Thymus (tissue), 14 donors: ENCODE measurements at places on chromosomes 12 and 14. TPM values are rescaled to one million over a fixed set of nuclear protein-coding genes. Genes with fewer than 3 reads are reported as not detected.

Gene CALM1
- 302 TPM for polyA plus RNA-seq

Gene KRT72
- 12.0 TPM for polyA plus RNA-seq

GRCh38 chr14:105335735-105336476 lies 21.4 kb downstream of the PACS2 start:
- DNase-seq, result no peak

- no peak for DNase-seq
Measured at GRCh38 chr12:32178341-32179010, 71.8 kb downstream of the BICD1 start.

Gene ESRRB
- polyA plus RNA-seq, result 0.66 TPM

Gene ANKRD33
- polyA plus RNA-seq, result 0.02 TPM

GRCh38 chr14:100031506-100032281 lies 33.5 kb upstream of the EVL start:
- DNase-seq, result no peak

GRCh38 chr14:20624495-20625070 lies 16.9 kb downstream of the OR6S1 start:
- DNase-seq, result no peak

Gene APOF
- not detected for polyA plus RNA-seq

DNA sequence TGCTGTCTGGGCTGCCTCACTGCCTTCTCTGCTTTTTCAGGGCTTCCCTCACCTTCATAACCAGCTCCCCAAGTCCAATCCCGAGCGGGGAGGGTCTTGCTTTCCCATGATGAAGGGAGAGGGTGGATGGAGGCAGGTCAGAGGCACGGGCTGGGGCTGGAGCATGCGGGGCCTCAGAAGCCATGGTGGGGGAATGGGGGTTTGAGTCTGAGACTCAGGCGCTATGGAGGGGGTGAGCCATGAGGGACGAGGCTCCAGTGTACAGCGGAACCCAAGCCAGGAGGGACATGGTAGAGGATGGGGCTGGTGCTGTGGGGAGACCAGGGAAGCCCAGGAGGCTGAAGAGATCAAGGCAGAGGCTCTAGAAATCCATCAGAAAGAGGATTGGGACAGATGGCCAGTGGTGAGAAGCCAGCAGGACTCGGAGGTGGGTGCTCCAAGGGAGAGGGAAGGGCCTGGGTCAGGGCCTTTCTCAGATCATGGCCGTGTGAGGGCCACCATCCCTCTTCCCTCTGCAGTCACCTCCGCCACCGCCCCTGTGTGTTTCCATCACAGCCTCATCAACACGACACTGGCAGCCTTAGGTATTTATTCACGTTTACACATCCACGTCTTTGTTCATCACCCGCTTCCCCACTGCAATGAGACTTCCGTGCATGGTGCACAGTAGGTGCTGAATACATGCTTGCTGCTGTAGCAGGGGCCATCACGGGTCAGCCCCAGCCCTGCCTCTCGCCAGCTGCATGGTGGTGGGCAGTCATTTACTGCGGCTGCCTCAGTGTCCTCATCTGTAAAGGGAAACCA lies 144.7 kb downstream of the ADGRD1 start:
- no peak for DNase-seq

DNA sequence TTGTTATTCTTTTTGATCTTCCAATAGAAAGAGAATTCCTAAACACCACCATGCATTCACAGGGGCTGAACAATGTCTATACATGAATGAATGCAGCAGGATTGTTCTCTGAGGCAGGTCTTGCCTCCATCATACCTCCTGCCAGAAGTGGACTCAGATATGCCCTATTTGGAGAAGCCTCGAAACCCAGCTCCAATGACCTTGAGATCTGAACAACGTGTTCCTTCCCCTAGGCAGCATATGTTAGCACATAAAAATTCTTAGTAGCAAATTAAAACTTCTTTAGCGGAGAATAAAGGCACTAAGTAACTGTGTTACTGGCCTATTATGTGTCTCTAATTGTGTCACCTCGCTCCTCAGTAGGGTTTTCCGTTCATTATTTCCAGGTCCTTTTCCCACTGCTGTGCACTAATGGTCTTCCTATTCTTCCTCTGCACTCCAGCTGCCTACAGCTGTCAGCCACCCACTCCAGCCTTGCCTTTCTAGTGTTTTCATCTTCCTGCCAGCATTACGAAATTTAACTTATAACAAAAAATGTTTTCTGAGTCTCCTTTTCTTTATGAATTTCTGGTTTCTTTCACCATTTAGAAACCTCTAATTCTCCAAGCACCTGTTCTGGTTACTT lies 62.6 kb upstream of the IGF1 start:
- DNase-seq, result no peak

Gene SIX6
- 0.05 TPM for polyA plus RNA-seq

DNA sequence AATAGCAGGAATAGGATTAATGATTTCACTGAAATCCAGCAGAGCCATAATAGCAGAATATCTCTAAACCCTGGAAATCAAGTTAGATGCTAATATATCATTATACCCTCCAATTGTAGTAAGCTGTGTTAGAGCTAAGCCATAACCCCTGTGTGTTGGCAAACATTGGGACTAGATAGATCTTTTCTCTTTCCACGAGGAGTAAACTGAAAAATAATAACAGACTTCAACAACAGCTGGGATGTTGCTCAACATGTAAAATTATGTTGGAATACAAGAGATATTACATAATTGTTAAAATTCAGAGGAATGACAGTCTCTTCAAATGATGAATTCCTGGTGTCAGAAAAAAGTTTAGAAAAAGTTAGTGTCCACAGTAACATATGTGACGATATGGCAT lies 383.8 kb downstream of the SNAPC1 start:
- no peak for DNase-seq

Gene OTUB2
- polyA plus RNA-seq, result 0.27 TPM

GRCh38 chr14:106564058-106564643 lies 1037.8 kb downstream of the TMEM121 start:
- DNase-seq, result peak; percentile 59
